ENCODE measurements at places on chromosomes 13 and 19.

DNA sequence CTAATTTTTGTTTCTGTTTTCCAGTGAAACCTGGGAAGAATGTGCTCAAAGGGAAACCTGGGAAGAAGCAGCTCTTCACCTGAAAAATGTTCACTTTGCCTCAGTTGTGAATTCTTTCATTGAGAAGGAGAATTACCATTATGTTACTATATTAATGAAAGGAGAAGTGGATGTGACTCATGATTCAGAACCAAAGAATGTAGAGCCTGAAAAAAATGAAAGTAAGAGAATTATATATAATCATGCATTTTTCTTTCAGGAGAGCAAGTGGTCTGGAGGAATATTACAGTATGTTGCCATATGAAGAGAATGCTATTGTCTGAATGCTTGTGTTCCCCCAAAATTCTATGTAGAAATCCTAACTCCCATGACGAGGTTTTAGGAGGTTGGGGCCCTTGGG is 3.4 kb downstream of the NUDT15 start:
- no peak for DNase-seq

GRCh38 chr13:112561478-112561877 is 26.5 kb downstream of the TUBGCP3 start:
- DNase-seq, result no peak

DNA sequence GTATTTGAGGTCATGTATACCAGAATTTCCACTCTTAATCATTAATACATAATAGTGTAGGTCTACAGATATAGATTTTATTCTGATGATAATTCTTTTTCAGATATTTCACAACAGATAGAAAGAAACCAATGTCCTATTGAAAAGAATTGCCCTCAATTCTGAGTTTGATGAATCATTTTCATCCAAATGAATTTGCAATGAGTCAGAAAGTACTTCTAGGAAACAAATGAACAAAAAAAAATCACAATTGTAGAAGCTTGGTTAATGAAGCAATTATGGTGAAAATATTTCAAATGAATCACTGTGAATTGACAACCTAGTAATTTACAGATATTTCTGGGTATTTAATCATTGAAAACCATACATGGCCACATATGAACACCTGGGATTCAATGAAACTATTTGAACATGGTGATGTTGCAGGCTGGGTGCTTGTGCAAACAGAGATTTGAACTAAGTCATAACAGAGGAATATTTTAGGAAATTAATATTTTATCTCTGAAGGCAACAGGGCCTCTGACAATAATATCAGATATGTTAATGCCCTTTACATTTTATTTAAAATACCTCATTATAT is 360.9 kb downstream of the SLITRK5 start:
- no peak for DNase-seq

DNA sequence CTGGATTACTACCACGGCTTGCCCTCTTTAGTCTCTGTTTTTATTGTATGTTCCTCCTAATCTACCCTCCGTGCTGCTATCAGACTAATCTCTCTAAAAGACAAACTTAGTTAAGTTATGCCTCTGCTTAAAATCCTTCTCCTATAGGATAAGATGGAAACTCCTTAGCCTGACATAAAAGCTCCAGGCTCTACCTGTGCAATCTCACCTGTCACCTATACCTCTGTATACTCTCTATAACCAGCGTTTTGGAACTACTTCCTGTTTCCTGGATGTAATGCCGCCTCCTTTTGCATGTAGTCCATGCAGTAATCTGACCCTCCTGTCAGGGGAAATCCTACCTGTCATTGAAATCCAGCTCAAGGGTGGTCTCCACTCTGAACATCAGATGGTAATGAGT is 41.2 kb downstream of the OLFM4 start:
- no peak for DNase-seq

DNA sequence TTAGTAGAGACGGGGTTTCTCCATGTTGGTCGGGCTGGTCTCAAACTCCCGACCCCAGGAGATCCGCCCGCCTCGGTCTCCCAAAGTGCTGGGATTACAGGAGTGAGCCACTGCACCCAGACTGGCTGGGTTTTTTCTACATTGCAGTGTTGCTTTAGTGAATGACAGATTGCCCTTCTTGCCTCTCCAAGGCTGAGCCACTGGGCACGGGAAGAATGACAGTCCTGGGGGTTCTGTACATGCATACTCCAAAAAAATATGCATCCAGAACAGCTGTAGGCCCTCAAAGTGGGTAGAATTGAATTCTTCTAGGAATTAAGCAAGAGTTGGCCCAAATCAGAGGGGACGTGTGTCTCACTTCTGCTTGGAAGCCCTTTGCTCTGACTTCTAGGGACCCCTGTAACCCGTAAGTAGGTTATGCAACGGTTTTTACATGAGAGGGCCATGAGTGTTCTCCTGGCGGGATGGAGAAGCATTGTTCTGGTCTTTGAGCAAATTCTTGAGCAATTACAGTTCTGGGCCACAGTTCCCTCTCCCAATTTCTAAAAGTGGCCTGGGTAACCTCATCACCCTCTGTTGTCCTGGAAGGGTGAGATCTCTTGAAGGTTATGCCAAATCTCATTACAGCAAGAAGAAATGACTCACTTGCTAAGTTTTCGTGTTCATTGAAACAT is 3.6 kb downstream of the ACTN4 start:
- DNase-seq, result no peak

- no peak for DNase-seq
Measured at GRCh38 chr19:47432091-47432490, 12.8 kb upstream of the MEIS3 start.

DNA sequence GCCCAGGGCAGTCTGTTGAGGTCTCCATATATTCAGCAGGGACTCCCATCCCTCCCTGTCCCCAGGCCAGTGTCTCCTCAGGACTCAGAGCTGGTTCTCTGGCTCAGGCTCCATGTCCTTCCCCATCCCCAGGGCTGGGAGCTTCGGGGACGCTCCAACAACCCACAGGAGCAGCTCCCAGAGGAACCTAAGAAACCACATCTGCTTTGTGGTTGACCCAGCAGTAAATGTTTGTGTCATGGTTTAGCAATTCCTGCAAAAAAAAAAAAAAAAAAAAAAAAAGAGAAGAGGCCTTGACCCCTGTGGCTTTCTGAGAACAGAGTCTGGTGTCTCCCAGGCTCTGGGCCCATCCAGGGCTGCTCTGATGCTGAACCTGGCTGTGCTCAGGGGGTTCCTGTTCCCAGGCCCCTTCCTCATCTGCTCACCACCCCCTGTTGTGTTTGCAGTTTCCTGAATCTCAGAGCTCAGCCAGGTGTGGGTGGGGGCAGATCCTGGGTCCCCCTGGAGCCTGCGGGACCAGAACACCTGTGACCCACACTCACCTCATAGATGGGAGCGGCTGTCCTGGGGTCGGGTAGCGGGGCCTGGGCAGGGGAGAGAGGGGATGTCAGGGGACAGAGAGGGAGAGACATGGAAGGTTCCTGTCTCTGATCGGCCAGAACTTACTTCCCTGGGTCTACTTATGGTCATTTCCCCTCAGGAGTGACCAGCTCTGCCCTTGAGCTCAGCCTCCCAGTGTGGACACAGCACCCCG is 25.2 kb upstream of the CEACAM1 start:
- no peak for DNase-seq

DNA sequence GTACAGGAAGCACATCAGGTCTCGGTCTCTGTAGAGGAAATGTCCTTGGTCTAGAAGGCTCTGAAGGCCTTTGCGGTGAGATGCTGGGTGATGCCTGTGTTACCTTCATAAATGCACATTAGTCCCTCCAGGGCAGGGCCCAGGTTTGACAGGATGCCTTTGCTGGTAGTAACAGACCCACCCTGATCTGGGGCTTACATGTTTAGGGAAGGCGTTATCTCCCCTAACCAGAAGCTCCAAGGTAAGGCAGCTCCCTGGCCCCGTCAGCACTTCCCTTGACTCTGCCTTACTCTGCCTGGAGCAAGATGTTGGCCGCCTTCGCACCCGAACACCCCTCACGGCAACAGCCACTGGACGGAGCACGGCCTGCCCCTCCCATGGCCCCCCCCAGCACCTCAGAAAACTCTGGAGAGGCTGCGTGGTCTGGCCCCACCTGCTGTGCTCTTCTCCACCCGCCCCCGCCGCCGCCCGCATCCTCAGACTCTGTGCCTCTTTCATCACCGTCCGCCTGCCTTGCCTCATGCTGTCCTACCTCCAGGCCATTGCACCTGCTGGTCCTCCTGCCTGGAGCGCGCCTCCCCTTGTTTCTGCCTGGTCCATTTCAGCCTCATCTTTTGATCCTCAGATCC is 9.1 kb downstream of the AP2A1 start:
- no peak for DNase-seq

DNA sequence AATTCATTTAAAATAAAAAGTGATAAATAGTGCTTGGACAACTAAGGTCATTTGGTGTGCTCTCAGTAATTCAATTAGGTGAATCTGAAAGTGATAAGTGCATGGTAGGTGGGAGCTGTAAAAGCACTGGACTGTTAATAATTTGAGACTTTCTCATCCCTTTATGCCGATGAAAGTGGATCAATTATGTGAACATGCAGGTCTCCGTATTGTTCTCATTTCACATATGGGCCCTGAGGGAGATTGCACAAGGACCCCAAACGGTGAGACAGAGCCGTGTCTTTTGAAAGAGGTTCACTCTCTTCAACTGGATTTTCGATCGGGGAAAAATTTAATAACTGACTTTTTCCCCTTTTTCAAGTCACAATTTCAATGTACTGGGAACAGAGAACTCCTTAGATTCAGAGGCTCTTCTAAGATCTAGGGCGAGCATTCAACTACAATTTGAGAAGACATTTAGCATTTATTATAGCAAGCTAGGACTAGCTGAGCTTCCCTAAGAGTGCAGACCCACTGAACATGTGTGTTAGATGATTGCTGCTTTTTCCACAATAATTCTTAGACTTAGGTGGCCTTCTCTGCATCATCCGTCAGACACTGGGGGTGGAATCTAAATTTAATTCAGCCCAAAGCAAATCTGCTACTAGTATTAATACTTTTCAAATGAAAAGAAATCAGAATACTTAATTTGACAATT is 347.6 kb downstream of the OXGR1 start:
- no peak for DNase-seq

DNA sequence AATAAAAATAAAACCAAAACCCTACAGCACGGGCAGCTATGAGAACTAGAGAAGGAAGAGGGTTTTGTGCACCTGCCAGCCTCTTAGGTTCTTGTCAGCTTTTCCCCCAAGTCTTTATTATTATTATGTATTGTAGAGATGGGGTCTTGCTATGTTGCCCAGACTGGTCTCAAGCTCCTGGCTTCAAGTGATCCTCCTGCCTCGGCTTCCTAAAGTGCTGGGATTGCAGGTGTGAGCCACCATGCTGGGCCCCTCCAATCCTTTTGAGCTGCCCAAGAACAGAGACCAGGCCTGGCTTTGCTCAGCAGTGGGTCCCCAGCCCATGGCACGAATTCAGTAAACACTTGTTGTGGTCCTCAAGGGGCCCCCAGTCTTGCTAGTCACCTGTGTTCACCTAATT is 1.5 kb upstream of the NDUFS7 start:
- DNase-seq, result no peak

DNA sequence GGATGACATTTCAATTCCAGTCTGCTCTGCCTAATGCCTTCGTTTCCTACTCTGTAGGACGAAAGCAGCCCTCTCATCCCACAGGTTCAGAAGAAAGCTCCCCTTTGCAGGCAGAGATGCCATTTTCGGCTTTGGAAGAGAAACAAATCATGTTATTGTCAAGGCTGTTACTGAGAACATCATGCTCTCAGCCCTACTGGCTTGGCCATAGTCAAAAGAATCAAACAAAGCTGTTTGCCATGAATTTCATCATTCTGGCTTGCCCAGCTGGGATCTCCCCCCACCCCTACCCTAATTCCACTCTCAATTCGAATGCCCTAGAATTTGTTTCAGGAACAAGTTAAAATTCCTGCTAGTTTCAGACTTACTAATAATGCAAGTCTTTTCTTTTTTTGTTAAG is 162.3 kb upstream of the SERP2 start:
- no peak for DNase-seq

DNA sequence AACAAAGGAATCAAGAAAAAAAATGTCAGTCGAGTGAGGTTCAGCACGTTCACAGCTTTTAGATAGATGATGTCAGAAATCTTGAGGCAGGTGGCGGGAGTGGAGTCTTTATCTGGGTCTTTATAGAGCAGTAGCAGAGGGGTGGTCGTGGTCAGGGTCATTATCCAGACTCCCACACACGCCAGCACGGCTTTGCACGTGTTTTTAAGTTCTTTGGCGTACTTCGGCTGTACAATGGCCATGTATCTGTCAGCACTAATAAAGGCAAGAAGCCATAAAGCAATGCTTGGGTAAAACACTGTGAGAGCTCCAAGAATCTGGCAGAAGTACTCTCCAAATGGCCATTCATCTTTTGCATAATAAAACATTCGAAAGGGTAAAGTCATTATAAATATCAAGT is 2.9 kb downstream of the GPR18 start:
- DNase-seq, result no peak

DNA sequence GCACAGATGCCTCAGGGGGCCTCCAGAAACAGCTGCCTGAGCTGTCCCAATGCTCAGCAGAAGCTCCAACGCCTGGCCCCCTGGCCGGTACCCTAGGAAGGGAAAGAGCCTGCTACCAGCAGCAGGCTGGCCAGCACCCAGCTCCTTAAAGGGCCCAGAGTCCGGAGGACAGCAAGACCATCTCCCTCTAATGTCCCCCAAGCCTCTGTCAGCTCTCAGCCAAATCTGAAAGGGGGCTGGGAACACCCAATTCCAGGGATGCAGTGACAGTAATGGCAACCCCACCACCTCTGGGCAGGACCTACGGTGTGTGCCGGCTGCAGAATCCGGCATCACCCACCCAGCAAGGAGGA is 4.2 kb downstream of the PPP6R1 start:
- no peak for DNase-seq

DNA sequence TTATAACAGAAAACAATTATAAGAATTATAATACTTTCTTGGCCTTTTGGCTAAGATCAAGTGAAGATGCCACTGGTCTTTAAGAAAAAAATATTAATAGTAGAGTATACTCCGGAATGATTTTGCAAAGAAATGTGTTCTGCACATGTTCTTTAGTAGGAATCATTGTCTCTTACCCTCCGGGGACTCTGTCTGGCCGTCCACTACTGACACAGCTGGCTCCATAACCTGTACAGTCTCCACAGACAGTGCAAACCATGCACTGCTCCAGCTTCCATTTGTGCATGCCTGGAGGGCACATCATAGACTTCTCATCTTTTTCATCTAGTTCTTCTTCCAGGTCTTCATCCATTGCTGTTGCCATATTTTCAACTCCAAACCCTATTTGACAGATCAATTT is 75.9 kb downstream of the MYCBP2 start:
- DNase-seq, result no peak

DNA sequence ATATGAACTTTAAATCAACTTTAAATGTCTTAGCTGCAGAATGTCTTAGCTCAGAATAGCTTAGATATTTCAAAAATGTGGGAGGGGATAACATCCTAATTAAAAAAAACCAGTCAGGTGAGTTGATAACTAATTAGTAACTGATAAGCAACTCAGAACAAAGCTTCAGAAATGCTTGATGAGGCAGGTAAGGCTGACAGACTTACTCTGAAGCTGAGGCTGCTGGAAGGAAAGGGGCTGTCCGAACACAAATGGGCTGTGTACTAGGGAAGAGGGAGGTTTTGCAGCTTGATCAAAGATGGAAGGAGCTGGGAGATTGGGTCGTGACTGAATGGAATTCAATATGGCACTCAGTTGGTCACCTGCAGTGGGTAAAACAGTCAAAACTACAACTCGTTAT is 91.2 kb upstream of the FBXL3 start:
- DNase-seq, result no peak

- no peak for DNase-seq
Measured at GRCh38 chr13:24605923-24606372, 74.3 kb upstream of the ATP12A start.
